ENCODE measurements at places on chromosomes 2 and 18. TPM values are rescaled to one million over a fixed set of nuclear protein-coding genes. Genes with fewer than 3 reads are reported as not detected.

- peaks cover 1% of the 10 kb centered on the region for H3K4me1 ChIP-seq
- no peak overlapping the region for H3K4me3 ChIP-seq
Measured at GRCh38 chr2:280650-281110, 7.2 kb downstream of the ALKAL2 start.

DNA sequence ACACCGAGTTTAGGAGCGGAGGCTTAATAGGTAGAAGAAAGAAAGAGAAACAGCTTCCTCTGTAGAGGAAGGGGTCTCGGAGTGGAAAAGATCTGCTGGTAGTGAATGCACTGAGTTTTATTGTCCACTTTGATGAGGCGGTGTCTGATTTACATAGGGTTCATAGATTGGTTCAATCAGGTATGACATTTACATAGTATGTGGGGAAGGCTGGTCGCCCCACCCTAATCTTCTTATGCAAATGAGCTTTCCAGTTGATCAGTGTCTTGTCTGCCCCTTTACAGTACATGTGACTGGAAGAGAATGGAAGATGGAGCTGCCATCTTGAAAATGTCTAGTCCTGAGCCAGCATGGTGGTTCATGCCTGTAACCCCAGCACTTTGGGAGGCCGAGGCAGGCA lies 19.9 kb upstream of the CNOT11 start:
- H3K27me3 ChIP-seq: no peaks in the 10 kb centered on the region
- no peaks in the 10 kb centered on the region for H3K4me1 ChIP-seq
- no peak for DNase-seq
- no peaks in the 10 kb centered on the region for H3K36me3 ChIP-seq
- H3K4me3 ChIP-seq: no peak overlapping the region
- no peak overlapping the region for H3K27ac ChIP-seq

GRCh38 chr2:119249311-119249710 lies 25.7 kb downstream of the STEAP3 start:
- H3K27me3 ChIP-seq: no peaks in the 10 kb centered on the region
- no peak for DNase-seq
- no peaks in the 10 kb centered on the region for H3K36me3 ChIP-seq
- no peak overlapping the region for H3K27ac ChIP-seq
- no peaks in the 10 kb centered on the region for H3K4me1 ChIP-seq

DNA sequence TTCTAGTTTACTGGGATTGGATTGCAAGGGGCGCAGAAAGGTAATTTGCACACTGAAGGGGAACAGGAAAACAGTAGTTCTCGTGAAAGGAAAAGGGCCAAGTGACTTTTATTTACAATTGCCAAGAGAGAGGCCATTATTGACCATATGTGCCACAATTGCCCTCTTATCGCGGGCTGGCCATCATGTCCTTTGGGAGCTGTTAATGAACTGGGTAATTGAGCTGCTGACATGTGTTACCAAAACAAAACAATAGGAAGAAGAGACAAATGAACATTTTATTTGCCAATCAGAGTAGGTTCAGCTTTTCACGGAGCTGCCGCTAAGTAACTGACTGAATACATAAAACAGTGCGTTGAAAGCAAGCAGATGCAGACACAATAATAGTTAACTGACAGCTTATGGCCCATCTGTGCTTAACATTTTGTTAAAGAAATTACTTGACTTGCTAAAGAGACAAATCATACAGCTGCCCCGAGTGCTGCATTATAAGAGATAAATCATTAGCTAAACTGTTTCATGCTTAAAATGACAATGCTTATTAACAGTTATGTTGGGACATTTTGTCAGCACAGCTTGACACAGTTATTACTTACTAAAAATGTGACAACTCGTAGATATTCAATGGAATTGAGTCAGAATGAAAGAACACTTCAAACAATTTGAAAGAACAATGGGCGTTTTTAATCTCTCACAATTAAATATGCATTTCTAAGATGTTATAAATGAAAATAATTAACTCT lies 57.5 kb downstream of the PAX3 start:
- no peaks in the 10 kb centered on the region for H3K4me1 ChIP-seq
- H3K27ac ChIP-seq: no peak overlapping the region
- DNase-seq: no peak
- H3K4me3 ChIP-seq: no peak overlapping the region
- H3K36me3 ChIP-seq: no peaks in the 10 kb centered on the region

- no peaks in the 10 kb centered on the region for H3K36me3 ChIP-seq
- DNase-seq: no peak
- no peaks in the 10 kb centered on the region for H3K27me3 ChIP-seq
- no peak overlapping the region for H3K27ac ChIP-seq
- no peak overlapping the region for H3K4me3 ChIP-seq
Measured at GRCh38 chr18:3392467-3392855, 57.5 kb upstream of the TGIF1 start.

DNA sequence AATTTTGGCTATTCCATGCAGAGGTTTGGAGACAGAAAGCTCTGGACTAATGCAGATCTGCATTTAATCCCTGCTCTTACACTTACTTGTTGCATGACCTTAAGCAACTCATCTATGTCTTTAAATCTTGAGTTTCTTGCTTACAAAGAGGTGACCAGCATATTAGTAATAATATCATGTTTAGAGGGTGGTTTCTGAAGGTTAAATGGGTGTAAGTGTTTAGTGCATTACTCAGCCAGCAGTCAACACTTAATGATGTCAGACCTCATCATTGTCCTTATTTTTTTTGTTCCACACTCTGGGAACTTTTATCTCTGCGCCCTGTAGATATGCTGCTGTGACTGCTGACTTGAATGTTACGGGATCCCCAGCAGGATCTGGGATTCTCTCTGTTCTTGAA lies 1.7 kb downstream of the IL1RL1 start:
- no peaks in the 10 kb centered on the region for H3K36me3 ChIP-seq
- no peaks in the 10 kb centered on the region for H3K4me1 ChIP-seq
- H3K27ac ChIP-seq: no peak overlapping the region
- no peaks in the 10 kb centered on the region for H3K27me3 ChIP-seq
- no peak for DNase-seq

DNA sequence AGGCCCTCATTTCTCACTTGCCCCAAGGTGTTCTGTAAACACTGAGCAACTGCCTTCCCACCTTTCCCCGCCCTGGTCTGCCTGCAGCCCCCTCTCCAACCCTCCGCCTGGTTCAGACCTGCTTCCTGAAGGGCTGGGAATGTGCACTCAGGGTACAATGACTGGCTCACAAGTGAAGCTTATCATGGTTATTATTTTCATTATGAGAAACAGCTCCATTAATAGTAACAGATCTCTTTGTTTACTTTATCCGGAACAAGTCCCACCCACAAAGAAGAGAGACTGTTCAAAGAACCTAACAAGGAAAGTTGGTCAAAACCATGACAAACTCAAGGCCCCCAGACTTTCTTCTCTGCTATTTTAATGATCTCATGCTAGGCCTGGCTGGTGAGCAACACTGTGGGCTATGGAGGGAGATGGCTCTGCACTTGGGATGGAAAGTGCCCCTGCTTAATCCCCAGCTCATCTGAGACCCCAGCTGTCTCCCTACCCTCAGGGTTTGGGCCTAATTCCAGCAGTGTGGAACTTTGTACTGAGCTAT lies 36.7 kb downstream of the ARHGAP25 start:
- no peak overlapping the region for H3K27ac ChIP-seq
- no peaks in the 10 kb centered on the region for H3K36me3 ChIP-seq
- peaks cover 9% of the 10 kb centered on the region for H3K27me3 ChIP-seq
- no peak for DNase-seq

- H3K4me3 ChIP-seq: no peak overlapping the region
- peaks cover 7% of the 10 kb centered on the region for H3K4me1 ChIP-seq
- no peak overlapping the region for H3K27ac ChIP-seq
- no peak for DNase-seq
- no peaks in the 10 kb centered on the region for H3K27me3 ChIP-seq
Measured at GRCh38 chr18:62279561-62279960, 45.5 kb upstream of the TNFRSF11A start.

ST8SIA3 gene
- total RNA-seq: not detected

TMEM169 gene
- 2.7 TPM for total RNA-seq

CAPN14 gene
- 1.3 TPM for total RNA-seq

HAAO gene
- 41.6 TPM for total RNA-seq
